ENCODE measurements at places on chromosomes 1 and 21.

DNA sequence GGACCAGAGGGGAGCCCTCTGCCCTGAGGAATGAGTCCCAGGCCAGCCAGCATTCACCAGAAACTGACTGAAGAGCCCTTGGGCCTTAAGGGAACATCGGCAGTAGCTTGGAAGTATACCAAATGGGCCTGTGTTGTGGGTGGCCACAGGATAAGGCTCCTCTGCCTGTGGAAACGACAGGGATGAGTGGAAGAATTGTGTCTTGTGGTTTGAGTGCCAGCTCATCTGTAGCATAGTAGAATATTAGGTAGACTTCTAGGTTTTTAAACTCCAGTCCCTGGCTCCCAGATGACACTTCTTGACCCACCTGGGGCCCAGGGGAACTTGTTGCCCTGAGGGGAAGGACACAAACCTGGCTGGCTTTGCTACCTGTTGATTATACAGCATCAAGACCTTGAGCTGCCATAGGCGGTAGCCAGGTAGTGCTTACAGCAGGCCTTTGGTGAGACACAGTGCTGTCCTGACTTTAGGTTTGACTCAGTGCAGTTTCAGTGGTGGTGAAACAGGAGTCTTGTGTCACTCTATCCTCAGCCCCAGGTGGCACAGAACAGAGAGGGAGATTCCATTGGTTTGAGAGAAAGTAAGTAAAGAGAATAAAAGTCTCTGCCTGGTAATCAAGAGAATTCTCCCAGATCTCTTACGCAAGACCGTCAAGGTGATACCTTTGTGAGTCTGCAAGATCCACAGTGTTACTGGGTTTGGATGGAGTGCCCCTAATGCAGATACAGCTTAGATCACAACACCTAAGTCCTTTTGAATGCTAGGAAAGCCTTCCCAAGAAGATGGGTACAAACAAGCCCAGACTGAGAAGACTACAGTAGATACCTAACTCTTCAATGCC, 50.2 kb downstream of the RABGAP1L start:
- H3K27ac ChIP-seq, result no peak overlapping the region
- no peak overlapping the region for H3K4me3 ChIP-seq
- no peaks in the 10 kb centered on the region for H3K27me3 ChIP-seq
- no peaks in the 10 kb centered on the region for H3K4me1 ChIP-seq
- no peak for DNase-seq

GRCh38 chr1:14679027-14679688, 80.7 kb downstream of the KAZN start:
- H3K27me3 ChIP-seq, result no peaks in the 10 kb centered on the region
- H3K4me3 ChIP-seq, result no peak overlapping the region
- no peak overlapping the region for H3K27ac ChIP-seq
- DNase-seq, result no peak
- H3K36me3 ChIP-seq, result no peaks in the 10 kb centered on the region

- no peak for DNase-seq
- H3K4me3 ChIP-seq, result no peak overlapping the region
- no peaks in the 10 kb centered on the region for H3K27me3 ChIP-seq
- no peaks in the 10 kb centered on the region for H3K4me1 ChIP-seq
These were observed 392.4 kb downstream of the DISC1 start for GRCh38 chr1:232019026-232019340.

DNA sequence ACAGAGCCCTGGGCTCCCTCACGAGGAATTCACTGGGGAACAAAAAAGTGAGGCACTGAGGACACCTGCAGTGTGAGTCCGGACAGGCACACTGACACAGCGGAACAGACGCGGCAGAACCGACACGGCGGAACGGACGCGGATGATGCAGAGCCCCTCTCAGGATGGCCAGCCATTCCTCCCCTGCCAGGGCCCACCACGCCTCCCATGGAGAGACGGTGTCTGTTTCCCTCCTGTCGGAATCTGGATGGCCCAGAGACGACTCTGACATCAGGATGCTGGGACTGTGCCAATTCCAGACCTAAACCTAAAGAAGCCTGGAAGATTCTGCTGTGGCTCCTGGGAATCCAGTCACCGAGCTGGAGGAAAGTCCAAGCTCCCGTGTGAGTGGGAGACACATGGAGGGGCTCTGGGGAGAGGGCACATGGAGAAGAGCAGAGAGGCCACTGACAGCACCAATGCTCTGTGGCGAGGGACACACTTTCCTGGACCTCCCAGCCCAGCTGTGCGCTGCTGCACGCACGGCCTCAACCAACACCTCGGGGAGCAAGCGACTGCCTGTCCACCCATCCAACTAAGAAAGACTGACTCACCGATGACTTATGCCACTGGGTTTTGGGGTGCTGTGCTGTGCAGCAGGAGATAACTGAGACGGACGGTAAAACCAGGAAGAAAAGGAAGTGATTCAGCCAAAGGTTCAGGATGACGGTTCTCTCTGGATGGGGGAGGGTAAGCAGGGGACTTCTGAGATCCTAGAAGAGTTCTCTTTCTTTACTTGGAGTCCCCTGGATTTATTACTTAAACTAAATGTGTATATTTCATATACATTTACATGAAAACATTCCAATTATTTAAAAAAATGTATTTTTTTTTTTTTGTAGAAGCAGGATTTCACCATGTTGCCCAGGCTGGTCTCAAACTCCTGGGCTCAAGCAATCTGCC, 23.3 kb downstream of the ZBTB17 start:
- no peaks in the 10 kb centered on the region for H3K36me3 ChIP-seq
- peaks cover 26% of the 10 kb centered on the region for H3K4me1 ChIP-seq
- no peaks in the 10 kb centered on the region for H3K27me3 ChIP-seq
- H3K4me3 ChIP-seq, result no peak overlapping the region

DNA sequence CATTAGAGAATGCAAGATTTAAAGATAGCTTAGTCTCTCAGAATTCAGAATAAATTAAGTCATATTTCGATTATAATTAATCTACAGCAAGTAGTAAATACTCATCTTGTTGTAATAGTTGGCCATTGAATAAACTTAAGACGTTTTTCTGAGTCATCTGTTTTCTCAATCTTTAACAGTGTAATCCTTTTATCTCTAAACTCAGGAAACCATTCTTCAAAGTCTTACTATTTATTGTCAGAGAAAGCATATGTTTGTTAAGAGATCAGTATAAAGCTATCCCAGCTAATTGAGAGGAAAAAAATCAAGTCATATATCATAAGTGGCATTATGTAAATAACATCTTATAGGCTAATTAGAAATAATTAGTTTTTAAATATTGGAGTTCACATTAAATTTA, 201.2 kb upstream of the ADAMTS5 start:
- no peak overlapping the region for H3K4me3 ChIP-seq
- no peak overlapping the region for H3K27ac ChIP-seq
- no peaks in the 10 kb centered on the region for H3K4me1 ChIP-seq

DNA sequence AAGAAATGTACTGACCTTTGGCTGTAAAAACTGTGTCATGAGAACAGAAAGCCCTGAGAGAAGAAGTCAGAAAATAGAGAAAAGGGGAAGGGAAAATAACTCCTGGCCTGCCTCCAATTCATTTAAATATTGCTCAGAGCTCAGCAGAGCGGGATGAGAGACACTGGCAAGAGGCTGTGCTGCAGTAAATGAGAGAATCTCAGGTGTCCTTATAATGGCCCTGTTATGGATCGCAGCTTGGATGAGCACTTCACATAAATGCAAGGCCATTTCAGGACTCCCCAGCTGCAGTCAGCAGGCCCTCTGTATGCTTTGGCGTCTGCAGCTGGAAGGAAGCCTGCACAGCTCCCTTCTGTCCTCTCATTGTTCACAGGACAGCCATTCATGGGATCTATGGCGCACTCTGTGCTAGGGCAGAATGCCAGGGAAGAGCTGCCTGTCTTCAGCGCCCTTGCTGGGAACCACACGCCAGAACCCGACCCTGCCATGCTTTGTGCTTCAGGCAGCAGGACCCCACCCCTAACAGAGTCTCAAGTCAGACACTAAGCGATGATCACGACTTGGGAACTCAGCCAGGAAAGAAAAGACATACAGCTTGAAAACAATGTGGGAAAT, 20.7 kb upstream of the ABCB10 start:
- H3K4me3 ChIP-seq, result no peak overlapping the region
- H3K27ac ChIP-seq, result no peak overlapping the region
- no peaks in the 10 kb centered on the region for H3K4me1 ChIP-seq
- no peaks in the 10 kb centered on the region for H3K27me3 ChIP-seq
- DNase-seq, result no peak

- no peak for DNase-seq
- H3K4me1 ChIP-seq, result no peaks in the 10 kb centered on the region
- H3K27ac ChIP-seq, result no peak overlapping the region
These were observed 43.8 kb downstream of the ALG14 start for GRCh38 chr1:95028954-95029353.

DNA sequence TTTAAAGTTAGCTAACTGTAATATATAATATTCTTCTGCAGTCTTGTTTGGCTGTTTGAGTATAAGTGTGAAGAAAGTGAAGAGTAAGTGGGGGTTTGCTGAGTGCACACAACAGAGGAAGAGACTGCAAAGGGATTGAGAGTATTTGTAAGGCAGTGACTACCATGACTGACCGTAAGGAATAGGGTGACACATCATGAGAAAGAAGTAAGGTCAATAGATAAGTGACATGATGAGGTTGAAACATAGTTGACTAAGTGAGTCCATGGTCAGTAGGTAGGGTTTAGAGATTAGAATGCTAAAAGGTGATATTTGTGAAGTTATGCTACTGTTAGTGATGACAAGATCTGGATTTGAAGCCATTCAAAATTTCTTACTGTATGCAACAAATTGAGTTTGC, 27.7 kb downstream of the WARS2 start:
- H3K4me1 ChIP-seq, result no peaks in the 10 kb centered on the region
- H3K36me3 ChIP-seq, result no peaks in the 10 kb centered on the region
- no peak for DNase-seq

DNA sequence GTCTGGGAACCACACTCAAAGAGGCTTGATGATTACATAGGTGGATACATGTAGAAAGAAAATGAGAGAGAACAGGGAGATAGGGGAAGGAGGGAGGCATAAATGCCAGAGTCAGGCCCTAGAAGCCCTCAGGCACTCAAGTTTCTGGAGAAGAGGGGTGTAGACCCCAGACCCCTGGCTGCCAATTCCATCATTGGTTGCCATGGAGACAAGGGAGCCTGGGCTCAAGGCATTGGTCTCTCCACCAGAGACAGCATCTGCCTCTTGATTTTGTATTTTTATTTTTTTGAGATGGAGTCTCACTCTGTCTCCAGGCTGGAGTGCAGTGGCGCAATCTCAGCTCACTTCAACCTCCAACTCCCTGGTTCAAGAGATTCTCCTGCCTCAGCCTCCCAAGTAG, 114.3 kb upstream of the GRIK3 start:
- H3K4me3 ChIP-seq, result no peak overlapping the region
- no peaks in the 10 kb centered on the region for H3K4me1 ChIP-seq
- DNase-seq, result no peak
- H3K36me3 ChIP-seq, result no peaks in the 10 kb centered on the region

DNA sequence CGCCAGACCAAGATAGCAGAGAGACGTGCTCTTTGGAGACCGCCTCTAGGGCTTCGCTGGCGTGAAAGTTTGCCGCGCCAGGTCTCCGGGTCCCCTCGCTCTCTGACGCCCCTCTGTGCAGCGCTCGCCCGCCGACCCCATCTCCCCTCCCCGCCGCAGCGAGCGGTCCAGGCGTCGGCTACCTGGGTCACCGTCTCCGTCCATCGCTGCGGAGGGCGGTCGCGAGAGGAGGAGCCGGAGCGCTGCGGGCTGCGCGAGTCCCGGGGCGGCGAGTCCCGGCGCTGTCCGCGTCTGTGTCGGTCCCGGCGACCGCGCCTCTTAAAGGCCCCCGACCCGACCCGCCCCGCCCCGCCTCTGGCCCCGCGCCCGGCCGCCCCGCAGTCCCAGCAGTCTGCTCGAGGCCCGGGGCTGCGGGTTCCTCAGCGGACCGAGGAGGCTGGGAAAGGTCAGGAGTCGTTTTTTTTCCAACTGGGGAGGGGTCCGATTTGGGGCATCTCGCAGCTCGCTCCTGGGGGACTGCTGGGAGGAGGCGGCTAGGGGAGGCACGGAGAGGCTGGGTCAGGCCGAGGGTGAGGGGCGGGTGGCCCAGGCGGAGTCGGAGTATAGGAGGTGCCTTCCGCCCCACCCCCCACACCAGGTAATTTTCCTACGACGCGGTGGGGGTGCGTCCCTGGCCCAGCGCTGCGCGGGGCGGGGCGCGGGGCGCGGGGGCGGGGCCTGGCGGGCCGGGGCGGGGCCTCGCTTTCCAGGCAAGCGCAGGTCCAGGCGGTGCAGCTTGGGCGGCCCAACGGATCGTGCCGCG, at the start of the genes FBXO2 and FBXO44:
Gene FBXO2 (minus strand): TSS at position 293 of the 802 bp plus-strand sequence. CDS start 89 bp downstream, at position 204.
Gene FBXO44 (plus strand): TSS at position 741 of the 802 bp plus-strand sequence. CDS start 959 bp downstream, outside the sequence.
- no peak for DNase-seq
- no peak within 1 kb of the TSS for H3K27ac ChIP-seq
- no peaks in the 10 kb centered on the region for H3K27me3 ChIP-seq

- no peaks in the 10 kb centered on the region for H3K36me3 ChIP-seq
- H3K4me3 ChIP-seq, result no peak overlapping the region
- H3K4me1 ChIP-seq, result peaks cover 4% of the 10 kb centered on the region
These were observed 290.5 kb upstream of the DPYD start for GRCh38 chr1:98211271-98211845.

DNA sequence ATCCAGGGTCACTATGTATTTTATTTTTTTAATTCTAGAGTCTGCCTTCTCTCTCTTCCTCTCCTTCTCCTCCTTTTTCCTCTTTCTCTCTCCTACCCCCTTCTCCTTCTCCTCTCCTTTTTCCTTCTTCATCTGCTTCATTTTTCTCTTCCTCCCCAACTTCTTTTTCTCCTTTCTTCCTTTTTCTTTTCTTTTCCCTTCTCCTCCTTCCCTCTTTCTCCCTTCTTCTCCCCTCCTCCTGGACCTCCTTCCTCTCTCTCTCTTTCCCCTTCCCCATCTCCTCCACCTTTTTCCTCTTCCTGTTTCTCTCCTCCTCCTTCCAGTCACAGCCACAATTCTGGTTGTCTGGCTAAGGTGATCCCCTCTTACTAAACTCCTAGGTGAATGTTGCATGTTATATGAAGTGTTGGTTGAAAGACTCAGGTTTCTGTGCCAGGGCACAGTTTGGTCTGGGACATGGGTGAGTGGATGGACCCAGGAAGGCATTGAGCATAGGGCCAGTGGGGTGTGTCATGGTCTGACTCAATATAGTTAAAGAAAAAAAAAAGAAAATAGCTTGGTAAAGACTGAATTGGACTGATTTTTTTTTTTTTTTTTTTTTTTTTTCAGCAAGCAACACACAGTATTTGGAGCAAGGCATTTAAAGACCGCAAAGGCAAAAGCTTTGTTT, 266.9 kb downstream of the TGFB2 start:
- no peak overlapping the region for H3K4me3 ChIP-seq
- no peaks in the 10 kb centered on the region for H3K36me3 ChIP-seq
- DNase-seq, result no peak
- no peaks in the 10 kb centered on the region for H3K4me1 ChIP-seq

Data from H1 (cell line).